ENCODE measurements at places on chromosomes 2 and 18.

DNA sequence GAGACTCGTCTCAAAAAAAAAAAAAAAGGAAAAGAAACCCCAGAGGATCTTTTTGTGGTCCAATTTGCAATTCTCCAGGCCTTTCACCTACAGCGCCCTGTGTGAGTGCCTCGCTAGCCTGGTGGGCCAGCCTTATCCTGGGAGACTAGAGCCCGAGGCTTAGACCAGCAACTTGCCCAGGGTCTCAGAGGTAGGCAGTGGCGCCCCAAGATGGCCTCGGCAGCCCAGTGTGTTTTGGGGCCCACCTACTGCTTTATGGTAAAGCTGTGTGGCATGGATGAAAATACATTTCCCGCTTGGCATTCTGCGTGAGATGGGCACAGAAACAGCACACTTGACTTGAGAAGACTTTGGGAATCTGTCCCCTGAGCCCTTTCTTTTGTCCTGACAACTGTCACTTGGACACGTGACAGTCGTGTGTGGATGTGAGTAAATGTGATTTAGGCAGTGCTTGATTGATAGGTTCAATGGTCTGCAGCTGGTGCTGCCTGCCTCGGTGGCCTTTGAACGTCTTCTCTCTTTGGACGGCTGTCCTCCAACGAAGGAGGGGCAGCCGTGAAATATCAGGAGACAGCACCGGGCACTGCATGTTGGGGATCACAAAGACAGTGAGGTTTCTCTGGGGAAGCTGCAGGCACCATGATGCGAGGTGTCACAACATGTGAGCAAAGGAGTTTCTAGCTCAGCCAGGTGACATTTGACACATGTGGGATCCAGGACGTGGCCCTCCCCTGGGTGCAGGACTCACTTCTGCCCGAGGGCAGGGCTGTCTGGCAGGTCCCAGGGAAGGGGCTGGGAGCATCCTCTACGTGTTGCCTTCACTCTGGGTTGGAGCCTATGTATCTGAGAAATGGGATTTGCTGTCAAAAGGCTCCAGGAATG is 209.5 kb upstream of the TWIST2 start:
- DNase-seq = no peak

DNA sequence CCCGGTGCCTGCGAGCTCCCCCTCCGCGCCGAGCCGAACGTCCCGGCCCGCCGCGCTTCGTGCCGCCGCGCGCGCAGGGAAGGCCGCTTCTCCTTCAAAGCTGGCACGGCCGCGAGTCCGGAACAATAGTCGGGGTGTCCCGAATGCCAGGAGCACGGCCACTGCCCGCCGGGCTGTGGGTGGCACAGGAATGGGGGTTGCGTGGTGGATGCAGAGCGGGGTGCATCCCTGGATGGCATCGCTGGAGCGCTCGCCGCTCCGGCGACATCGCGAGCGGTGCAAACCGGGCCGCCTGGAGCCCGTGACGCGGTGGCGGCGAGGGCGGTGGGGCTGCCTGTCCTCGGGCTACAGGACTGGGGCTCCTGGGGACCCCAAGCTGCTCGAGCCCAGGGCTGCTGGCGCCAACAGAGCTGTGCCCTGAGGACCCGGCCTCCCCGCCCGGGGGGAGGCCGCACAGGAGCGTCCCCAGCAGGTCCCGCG is 1.1 kb upstream of the SATB2 start:
- DNase-seq = no peak

DNA sequence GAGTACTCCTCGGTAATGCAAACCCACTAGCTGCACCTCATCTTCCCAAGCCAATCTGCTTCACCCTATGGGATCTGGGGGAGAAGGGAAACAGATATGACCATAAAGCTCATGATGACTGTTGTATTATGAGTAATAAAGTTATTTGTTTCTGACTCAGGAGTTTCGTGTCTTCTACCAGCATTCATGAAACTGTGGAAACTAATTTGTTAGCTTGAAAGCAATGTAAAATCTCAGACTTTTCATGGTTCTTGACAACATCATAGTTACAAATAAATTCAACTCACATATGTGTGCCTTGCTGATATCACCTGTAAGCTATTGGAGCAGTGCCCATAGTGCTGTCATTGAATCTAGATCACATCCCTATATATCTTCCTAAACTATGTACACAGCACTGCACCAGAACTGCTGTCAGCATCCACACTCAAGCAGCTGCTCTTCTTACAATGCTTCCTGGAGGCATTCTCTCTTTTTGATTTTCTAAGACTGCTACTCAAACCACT is 135.6 kb upstream of the KYNU start:
- DNase-seq = no peak

GRCh38 chr18:62239475-62239874 is 52.4 kb downstream of the RELCH start:
- DNase-seq = no peak

DNA sequence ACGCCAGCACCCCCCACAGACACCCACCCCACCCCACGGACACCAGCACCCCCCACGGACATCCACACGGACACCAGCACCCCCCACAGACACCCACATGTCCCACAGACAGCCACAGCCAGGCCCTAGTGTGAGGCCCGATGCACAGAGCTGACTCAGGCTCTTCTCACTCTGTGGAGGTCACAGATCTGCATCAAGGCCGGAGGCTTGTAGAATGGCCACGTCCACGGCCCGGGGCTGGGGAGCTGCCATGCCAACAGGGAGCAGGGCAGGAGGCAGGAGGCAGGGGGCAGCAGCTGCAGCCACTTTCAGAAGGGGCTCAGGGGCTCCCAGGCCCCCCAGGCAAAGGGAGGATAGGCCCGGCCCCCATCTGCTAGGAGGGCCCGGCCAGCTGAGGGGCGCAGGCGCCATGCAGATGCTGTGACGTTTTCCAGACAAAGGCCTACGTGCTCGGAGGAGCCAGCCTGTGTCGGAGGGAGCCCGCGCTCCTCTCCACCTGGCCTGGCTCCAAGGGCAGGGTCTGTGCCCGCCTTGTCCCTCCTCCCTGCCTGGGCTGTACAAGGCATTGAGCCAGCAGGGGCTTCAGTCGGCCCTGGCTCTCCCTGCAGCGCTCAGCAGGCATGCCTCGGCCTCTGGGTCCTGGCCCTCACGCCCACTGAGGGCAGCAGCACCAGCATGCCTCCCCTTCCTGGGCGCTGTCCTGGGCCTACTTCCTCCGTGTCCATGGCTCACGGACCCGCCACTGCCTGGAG is 249.0 kb downstream of the TWIST2 start:
- no peak for DNase-seq

GRCh38 chr18:22670914-22671313 is 253.2 kb upstream of the CTAGE1 start:
- no peak for DNase-seq

DNA sequence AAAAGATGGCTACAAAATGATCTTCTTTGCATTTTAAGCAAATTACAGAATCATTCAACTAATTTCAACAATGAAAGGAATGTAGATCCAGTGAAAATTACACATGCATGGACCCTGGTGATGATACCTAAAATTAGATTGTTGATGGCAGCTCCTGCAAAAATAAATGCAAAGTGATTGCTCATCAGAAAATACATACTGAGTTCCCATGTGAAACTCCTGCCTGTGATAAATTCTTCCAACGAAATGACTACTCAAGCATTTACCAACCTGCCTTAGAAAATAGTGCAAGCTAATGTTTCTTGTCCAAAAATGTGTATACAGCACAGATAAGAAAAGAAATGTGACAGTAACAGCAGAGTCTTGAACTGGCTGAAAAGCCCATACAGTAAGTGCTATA is 300.0 kb upstream of the REV1 start:
- no peak for DNase-seq

- DNase-seq = no peak
These were observed 836.9 kb upstream of the FANCL start for GRCh38 chr2:59077981-59078531.

- DNase-seq = peak; percentile 20
These were observed 105.9 kb downstream of the LBH start for GRCh38 chr2:30336978-30337841.

DNA sequence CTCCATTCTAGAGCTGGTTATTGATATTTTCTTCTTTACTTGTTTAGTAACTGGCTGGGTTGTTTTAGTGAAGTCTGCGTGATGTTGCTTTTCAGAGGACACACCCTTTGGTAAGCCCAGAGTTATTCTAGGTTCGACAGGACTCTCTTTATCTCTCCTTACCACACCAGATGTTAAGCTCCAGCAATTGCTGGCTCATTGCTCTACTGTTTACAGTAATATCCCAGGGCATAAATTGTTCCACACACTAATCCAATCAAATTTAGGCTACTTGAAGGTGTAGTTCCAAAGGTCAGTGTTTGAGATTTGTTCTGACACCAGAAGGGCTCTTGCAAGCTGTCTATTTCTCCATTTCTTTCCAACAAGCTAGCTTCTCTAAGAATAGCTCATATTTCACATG is 506.6 kb downstream of the NR4A2 start:
- no peak for DNase-seq

DNA sequence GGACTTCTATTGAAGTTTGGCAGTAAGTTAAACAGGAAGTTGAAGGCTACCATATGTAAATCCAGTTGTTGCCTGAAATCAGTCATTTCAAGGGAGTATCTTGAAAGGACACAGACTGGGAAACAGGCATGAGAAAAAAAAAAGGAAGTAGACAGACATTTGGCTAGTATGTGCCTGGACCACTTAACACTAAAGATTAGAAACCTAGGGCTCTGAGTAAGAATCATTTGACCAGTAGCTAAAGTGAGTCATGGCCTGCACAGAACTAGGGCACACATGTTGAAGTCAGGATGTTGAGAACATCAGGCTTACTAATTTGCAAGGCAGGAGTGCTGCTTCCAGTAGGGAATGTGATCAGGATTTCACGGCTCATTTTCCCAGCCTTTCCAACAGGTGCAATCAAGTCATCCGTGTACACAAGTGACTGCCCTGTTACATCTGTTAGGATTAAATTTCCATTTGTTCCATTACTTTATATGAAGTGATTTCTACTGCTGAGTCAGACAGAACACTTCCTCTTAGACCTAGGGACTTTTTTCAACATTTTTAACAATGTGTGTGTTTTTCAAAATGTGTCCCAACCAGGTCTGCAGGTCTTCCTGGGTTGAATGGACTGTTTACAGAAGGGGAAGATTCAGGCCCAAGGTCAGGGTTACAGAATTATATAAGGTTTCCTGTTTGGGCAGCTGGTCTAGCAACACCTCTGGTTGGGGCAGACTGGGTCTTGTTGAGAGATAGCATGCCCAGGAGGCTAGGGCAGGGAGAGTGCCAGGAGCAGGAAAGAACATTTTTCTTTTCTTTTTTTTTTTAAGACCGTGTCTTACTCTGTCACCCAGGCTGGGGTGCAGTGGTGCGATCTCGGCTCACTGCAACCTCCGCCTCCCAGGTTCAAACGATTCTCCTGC is 145.6 kb downstream of the TGIF1 start:
- peak; percentile 54 for DNase-seq

GRCh38 chr2:239506961-239507360 is 106.1 kb upstream of the HDAC4 start:
- no peak for DNase-seq

- no peak for DNase-seq
These were observed 268.9 kb upstream of the SMIM21 start for GRCh38 chr18:75696391-75696790.

DNA sequence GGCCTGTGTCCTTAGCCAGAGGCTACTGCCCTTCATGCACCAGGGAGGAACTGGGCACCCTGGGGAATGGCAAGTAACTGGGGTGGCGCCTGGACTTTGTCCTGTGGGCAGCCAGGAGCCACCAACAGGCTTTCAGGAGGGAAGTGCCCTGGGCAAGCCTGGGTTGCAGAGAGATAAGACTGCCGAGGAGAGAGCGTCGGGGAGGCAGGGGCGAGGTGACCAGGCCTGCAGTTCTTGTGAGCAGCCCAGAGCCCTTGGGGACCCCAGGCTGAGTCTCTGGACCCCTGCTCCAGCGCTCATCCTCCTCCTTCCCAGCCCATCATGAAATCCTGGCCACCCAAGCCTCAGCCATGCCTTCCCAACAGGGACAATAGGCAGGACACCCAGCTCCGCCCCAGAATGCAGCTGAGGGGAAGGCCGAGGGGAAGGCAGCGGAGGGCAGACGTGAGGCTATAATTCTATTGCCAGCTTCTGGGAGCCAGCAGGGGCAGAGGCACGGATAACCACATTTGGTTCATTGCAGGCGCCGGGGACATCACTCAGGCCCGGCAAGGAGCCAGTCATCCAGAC is 25.1 kb downstream of the ADRA2B start:
- no peak for DNase-seq

DNA sequence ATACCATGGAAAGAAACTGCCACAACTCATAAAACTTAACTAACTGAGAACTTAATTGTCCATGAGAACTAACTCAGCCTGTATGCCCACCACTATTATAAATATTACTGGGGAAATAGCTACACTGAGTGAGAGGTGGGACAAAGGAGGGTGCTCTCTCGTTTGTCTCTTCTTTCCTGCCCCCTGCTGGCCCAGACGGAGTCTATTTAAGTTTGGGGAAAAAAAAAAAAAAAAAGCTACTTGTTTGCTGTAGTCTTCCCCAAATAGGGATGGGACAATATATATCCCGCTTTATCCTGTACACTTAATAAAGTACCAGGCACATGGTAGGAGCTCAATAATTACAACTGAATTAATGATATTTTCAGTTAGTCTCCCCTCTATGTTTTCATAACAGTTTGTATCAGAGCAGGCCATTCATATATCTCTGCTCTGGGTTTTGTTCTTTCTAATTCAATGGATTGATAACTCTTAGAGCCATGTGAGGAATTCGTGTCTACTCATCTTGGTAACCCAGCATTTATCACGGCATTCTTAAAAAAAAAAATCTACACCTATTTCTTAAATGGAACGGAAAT is 647.6 kb upstream of the PKDCC start:
- DNase-seq = peak; percentile 4

DNA sequence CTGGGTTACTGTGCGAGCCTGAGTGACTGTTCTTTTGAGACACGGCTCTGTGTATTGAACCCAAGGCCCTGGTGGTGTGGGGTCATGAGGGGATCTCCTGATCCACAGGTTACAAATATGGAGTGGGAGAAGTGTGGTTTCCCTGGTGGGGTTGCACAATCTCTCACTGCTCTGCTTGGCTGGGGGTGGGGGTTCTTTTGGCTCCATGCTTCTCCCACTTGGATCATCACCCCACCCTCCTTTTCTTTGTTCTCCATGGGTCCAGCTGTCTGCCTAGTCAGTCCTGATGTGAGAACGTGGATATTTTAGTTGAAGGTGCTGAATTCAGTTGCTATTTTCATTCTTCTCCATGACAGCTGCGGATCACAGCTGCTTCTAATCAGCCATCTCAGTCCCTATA is 37.8 kb downstream of the AGPS start:
- DNase-seq = peak; percentile 5

- no peak for DNase-seq
These were observed 118.0 kb downstream of the MBP start for GRCh38 chr18:77014538-77014937.

GRCh38 chr2:103176294-103176915 is 414.6 kb downstream of the TMEM182 start:
- no peak for DNase-seq
